Stimulated activated CD4-positive, alpha-beta T cell treated with anti-CD3 and anti-CD28 coated beads, Interleukin-12 subunit alpha, Interleukin-12 subunit beta, amount 100 ng/mL, for 24 hours (primary cell): ENCODE measurements at places on chromosomes 12 and 14.

DNA sequence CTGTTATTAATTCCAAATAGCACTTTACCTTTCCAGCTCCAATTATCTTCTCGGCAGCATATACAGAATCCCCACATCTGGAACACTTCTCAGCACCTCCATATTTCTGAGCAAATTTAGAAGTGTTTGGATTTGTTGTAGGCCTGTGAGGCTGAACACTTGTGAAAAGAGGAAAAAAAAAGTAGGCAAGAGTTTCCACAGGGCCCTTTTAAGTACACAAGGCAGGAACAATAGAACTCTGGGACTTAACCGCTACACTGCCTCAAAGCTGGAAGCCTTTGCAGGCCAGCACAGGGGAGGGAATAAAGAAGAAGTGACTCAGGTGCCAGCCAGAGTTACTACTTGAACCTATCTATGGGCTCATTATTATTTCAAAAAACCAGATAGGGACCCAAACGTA is 18.6 kb downstream of the CSRP2 start:
- no peak for DNase-seq

- DNase-seq, result no peak
Observed at GRCh38 chr12:75482646-75483045, 2.1 kb downstream of the GLIPR1 start.

- DNase-seq, result no peak
Observed at GRCh38 chr12:109982210-109982609, 14.0 kb downstream of the GIT2 start.

DNA sequence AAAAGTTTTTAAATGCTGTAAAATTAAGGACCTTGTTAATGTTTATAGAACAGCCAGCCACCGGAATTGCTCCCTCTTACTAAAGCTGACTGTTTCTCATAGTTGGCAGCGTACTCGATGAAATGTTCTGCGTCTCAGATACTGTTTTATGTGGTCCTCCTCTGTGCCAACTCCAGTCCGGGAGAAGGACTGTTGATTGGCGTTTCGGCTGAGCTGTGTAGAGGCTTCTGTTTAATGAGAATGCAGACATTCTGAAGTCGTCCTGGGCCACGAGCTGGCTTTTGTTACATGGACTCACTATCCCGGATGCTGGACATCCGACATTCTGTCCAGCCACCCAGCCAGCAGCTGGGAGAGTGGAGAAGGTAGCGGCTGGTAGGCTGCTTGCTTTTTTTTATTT is 75.4 kb downstream of the WDR20 start:
- no peak for DNase-seq
